ENCODE measurements at places on chromosomes 1 and 21. TPM values are rescaled to one million over a fixed set of nuclear protein-coding genes. Genes with fewer than 3 reads are reported as not detected.

- DNase-seq = no peak
These were observed 1299.0 kb upstream of the B3GALT2 start for GRCh38 chr1:194485432-194485831.

GRCh38 chr1:229485318-229485717 is 22.8 kb downstream of the NUP133 start:
- DNase-seq = no peak

GRCh38 chr1:180265201-180265600 is 35.1 kb downstream of the LHX4 start:
- DNase-seq = no peak

DNA sequence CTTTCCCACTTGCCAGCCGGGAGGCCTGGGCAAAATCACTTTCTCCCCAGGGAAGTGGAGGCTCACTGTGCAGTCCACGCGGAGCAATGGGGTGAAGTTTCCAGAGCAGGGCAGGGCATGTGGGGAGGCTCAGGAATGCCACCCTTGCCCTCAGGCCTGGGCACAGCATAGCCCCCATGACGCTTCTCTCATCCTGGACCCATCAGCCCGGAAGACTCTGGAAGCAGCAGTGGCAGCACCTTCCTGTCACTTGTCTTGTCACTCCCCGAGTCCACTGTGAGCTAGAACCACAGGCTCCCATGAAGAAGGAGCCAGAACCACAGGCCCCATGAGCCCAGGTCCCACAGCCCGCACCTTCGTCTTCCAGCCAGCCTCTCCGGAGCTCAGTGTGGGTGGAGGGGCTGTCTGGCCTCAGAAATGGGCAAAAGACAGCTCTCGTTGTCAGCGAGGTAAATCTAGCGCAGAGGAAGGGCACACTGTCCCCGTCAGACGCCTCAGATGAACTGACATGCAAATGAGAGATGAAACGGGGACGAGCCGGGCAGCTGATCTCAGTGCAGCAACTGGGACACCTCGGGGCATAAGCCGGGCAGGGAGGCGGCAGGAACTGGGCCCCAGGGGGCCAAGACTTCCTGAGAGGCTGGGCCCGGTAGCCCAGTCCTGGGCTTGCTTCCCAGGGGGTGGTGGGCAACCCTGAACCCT is 6.1 kb downstream of the PDE9A start:
- no peak for DNase-seq

DNA sequence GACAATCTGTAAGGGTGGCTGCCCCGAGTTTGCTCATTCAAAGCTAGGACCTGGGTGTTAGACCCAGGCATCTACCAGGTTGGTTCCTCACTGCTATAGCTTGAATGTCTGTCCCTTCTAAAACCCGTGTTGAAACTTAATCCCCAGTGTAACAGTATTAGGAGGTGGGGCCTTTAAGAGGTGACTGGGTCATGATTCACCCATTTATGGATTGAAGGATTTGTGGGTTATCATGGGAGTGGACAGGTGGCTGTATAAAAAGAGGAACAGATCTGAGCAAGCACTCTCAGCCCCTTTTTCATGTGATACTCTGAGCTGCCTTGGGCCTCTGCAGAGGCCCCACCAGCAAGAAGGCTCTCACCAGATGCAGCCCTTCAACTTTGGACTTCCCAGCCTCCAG is 29.4 kb downstream of the PSMG1 start:
- DNase-seq = no peak

GRCh38 chr21:37208056-37208721 is 58.9 kb downstream of the VPS26C start:
- DNase-seq = no peak

- DNase-seq = no peak
These were observed 90.1 kb upstream of the TNR start for GRCh38 chr1:175833502-175833901.

DNA sequence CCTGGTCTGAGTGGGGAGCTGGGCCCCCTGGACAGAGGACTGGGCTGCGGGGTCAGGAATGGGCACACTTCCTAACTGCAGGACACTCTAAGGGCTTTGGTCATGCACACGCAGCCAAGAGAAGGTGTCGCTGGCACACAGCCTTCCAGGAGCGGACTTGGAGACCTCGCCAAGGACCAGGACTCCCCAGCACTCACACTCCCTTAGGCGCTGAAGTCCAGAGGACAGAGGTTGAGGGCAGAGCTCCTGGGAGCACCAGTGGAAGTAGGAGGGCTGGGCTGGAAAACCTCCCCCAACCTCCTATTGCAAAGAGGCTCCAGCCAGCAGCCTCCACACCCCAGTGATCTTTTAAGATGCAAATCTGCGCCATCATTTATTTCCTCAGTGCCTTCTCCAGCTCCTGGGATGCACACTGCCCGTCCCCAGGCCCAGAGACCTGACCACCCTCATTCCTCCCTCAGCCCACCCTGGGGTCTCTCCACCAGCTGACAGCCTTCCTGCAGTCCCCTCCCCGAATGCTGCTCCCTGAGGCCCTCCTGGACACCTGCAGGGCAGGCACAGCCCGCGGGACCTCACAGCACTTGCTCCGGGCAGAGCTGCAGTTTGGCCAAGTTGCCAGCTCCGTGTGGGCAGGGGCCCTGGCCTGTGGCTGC is 3.0 kb downstream of the TSPEAR start:
- DNase-seq = no peak

Gene CASZ1
- polyA plus RNA-seq = 1.1 TPM

All from A549 (cell line).